ENCODE measurements at places on chromosomes 7 and 10.

- no peak for DNase-seq
Measured at GRCh38 chr7:46108272-46108671, 187.2 kb upstream of the IGFBP3 start.

GRCh38 chr10:42998481-42999384, 78.1 kb upstream of the RET start:
- peak; percentile 55 for DNase-seq

GRCh38 chr7:46126675-46127300, 205.7 kb upstream of the IGFBP3 start:
- DNase-seq, result no peak

GRCh38 chr10:46024948-46025347, 5.5 kb downstream of the NCOA4 start:
- no peak for DNase-seq

- DNase-seq, result no peak
Measured at GRCh38 chr7:135833642-135834041, 85.0 kb upstream of the FAM180A start.
